RWPE2 (cell line): ENCODE measurements at places on chromosomes 4 and X.

DNA sequence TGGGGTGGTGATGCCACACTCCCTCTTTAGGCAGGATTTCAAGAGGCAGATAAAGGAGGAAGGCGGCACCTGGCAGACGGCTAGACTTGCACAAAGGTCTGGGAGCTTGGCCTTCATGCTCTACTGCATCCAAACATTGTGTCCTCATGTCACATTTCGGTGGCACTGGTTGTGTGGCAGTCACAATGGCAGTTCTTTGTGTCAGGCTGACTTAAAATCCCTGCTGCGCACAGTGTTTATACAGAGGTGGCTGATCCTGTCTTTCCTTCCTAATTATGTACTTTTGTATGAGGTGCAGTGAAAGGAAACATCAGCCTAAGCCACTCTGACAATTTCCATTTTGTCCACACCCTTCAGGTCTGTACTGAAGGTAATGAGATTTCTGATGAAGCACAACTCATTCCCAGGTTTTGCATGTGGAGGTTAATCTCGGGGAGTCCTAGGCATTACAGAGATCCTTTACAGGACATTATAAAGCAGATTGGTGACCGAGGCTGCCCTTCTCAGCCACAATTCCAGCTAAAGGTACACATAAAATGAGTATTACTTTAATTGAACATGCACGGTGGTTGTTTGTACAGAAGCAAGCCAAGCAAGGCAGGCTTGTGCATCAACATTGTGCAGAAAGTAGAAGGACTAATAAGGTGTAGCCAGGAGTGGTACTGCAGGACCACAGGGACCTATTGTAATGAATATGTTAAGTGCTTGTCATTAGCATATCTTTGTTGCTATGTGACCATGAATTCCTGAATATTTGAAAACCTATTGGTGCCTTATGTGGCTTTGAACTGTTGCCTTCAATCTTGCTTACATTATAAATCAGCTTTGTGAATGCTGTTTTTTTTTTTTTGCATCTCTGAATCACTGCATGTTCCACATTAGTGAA, 147.6 kb downstream of the STK32B start:
- H3K4me3 ChIP-seq, result no peak overlapping the region
- no peak for DNase-seq
- no peaks in the 10 kb centered on the region for H3K27me3 ChIP-seq

DNA sequence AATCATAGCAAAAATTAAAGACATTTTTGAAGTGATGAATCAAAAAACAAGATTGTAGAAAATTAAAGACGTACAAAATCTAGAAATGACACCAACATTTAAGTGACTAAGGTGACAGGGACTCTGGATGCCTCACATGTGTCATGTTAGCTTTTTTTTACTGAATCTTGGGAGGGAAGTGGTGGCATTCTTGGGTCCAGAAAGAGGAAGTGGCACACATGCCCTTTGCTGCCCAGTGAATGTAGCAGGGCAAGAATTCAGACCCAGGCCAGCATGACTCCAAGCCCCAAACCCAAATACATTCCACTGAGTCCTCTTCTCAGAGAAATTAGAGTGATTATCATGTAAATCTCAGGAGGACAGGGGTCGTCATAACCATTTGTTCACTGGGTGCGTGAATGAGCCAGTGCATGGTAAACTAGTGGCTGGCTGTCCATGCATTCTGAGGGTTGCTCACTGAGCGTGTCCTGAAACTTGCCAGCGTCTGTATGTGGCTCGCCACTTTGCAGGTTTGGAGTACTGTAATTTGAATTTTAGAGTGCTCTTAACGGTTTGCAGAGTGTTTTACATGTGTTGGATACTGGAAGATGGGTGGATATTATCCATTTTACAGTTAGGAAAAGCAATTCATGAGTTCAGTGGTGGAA, 55.4 kb upstream of the TBC1D14 start:
- no peak overlapping the region for H3K4me3 ChIP-seq
- no peak for DNase-seq
- H3K27me3 ChIP-seq, result no peaks in the 10 kb centered on the region

DNA sequence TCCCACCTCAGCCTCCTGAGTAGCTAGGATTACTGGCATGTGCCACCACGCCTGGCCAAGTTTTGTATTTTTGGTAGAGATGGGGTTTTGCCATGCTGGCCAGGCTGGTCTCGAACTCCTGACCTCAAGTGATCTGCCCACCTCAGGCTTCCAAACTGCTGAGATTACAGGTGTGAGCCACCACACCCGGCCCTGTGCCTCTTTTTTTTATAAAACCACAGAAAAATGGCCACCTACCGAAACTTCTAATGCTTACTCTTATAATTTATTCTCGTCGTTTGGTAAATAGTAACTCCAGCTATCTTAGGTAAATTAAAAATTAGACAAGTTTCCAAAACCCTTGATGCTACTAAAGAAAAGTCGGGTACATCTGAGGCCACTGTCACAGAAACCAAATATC, 54.4 kb downstream of the IRF2 start:
- no peaks in the 10 kb centered on the region for H3K27me3 ChIP-seq
- no peak for DNase-seq
- peaks cover 30% of the 10 kb centered on the region for H3K4me1 ChIP-seq
- H3K4me3 ChIP-seq, result no peak overlapping the region

DNA sequence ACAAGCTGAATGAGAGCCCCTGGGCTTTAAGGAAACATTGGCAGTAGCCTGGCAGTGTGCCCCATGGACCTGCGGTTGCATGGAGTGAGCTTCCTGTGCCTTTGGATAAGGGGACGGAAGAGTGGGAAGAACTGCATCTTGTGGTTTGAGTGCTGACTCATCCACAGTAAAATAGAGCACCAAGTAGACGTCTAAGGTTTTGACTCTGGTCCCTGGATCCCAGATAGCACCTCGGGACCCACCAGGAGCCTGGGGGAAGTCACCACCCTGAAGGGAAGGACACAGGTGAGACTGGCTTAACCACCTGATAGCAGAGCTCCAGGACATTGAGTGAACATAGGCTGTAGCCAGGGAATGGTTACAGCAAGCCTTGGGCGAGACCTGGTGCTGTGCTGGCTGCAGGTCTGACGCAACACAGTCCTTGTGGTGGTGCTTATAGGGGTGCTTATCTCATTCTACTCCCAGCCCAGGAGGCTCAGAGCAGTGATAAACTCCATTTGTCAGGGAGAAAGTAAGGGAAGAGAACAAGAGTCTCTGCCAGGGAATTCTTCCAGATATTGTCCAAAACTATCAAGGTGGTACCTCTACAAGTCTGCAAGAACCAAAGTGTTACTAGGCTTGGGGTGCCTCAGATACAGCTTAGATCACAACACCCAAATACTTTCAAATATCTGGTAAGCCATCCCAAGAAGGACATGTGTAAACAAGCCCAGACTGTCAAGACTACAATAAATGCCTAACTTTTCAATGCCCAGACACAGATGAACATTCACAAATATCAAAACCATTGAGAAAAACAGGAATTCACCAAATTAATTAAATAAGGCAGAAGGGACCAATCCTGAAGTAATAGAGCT, 123.6 kb upstream of the TET2 start:
- H3K36me3 ChIP-seq, result no peaks in the 10 kb centered on the region
- no peak overlapping the region for H3K4me3 ChIP-seq
- no peak for DNase-seq

- DNase-seq, result no peak
- H3K4me1 ChIP-seq, result peaks cover 3% of the 10 kb centered on the region
- H3K27me3 ChIP-seq, result no peaks in the 10 kb centered on the region
- peak overlapping the region; percentile 56 for H3K4me3 ChIP-seq
These were observed 22.2 kb downstream of the FABP2 start for GRCh38 chr4:119299741-119300100.

- no peak for DNase-seq
- H3K36me3 ChIP-seq, result no peaks in the 10 kb centered on the region
- H3K27ac ChIP-seq, result no peak overlapping the region
- no peak overlapping the region for H3K4me3 ChIP-seq
- peaks cover 97% of the 10 kb centered on the region for H3K27me3 ChIP-seq
These were observed 477 bp upstream of the HAND2 start for GRCh38 chr4:173530326-173531085.

- no peaks in the 10 kb centered on the region for H3K27me3 ChIP-seq
- H3K4me3 ChIP-seq, result no peak overlapping the region
- DNase-seq, result no peak
- no peak overlapping the region for H3K27ac ChIP-seq
- H3K36me3 ChIP-seq, result no peaks in the 10 kb centered on the region
These were observed 107.9 kb upstream of the ELOVL6 start for GRCh38 chr4:110306303-110306702.

GRCh38 chrX:41377624-41378023, 43.7 kb downstream of the DDX3X start:
- no peak for DNase-seq
- no peak overlapping the region for H3K4me3 ChIP-seq
- H3K27ac ChIP-seq, result no peak overlapping the region
- no peaks in the 10 kb centered on the region for H3K27me3 ChIP-seq

DNA sequence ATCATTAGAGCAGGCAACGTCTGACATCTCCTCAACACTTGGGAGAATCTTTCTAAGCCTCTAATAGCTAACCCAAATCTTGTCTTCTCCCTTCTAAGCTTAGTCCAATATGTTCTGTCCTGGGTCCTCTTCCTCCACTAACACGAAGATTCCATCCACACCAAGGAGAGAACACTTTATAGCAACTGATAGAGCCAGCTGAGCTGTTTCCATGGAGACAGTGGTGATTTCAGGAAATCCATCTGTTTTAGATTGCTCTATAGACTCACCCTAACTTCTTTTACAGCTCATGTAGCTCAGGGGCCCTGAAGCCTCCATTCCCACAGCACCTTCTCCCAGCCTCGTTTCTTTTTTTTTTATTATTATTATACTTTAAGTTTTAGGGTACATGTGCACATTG, 37.4 kb downstream of the SCD5 start:
- H3K4me3 ChIP-seq, result no peak overlapping the region
- DNase-seq, result no peak
- H3K36me3 ChIP-seq, result no peaks in the 10 kb centered on the region
- H3K4me1 ChIP-seq, result no peaks in the 10 kb centered on the region

DNA sequence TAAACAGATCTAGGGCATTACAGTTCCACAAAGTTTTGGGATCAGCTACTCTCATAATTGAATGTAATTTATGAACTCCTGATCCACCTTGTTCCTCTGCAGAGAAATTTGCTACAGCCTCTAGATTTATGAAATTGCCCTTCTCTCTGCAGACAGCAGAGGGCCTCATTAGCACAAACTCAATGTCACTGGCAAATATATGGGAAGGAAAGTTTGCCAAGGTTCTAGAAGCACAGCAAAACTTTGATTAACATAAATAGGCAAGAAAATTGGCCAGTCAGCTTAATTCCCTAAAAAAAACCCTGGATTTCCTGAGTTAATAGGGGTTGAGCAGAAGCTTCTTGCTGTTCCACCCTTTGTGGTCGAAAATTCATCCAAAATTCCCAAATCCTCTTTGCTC, 31.5 kb downstream of the PRPS1 start:
- no peak overlapping the region for H3K4me3 ChIP-seq
- H3K27ac ChIP-seq, result no peak overlapping the region
- no peaks in the 10 kb centered on the region for H3K36me3 ChIP-seq

DNA sequence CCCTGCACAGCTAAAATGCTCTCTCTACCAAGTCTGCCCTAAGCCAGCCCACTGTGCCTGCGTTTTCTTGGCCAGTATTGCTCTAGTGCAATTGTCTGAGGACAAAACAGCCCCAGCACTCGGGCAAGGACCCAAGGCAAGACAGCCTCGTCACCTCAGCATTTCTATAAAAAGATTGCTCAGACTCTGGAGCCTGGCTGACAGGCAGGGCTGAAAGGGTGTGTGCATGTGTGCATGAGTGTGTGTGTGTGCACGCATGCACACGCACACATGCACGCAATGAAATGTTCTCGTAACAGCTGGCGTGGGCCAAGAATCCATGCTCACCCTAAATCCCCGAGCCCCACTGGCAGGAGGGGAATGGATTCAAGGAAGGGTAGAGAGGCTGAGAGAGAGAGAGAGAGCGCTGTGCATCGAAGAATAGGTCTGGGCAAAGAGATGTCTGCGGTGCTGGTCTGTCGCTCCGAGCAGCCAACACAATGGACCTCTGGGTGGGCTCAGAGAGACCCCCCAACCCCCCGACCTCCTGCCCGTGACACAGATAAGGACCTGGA, 579.2 kb downstream of the BCOR start:
- H3K27ac ChIP-seq, result no peak overlapping the region
- no peak overlapping the region for H3K4me3 ChIP-seq
- DNase-seq, result no peak
- H3K36me3 ChIP-seq, result no peaks in the 10 kb centered on the region
- peaks cover 12% of the 10 kb centered on the region for H3K27me3 ChIP-seq
